ENCODE measurements at places on chromosomes 12 and 14.

- DNase-seq = no peak
Measured at GRCh38 chr12:93019975-93020630, 91.0 kb upstream of the EEA1 start.

GRCh38 chr12:124913474-124914391 is 717 bp downstream of the UBC start:
- DNase-seq = peak; percentile 87

DNA sequence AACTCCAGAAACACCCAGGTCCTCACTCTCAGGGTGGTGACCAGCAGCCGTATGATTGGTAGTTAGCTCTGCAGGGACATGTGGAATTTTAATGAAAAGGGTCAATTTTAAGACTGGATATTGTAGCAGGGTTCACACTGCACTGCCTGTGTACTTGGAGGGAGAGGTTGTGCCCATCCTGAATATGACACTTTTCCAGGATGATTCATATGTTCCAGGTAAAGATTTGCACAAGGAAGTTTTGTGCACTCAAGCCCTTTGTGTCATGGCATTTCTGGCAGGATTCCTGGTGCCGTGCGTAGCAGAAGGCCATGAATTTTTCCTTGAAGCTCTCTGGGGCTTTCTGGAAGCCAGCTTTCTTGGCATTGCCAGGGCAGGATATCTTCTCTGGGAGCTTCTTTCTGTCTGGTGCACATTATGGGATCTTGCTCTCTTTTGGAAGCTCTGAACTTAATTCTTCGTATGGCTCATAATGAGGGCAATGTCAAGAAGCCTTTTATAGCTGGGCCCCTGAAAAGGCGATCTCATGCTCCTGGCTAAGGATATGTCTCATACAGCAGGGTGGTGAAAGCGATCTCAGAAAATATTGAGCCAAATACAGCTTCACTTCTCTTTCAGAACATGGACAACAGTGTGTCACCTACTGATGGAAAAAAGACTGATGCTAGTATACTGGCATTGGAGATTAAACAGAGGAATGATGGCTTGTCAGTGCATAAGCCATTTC is 1133.9 kb downstream of the AACS start:
- no peak for DNase-seq

- no peak for DNase-seq
Measured at GRCh38 chr14:28782301-28782700, 15.7 kb downstream of the FOXG1 start.

GRCh38 chr12:5064913-5065490 is 21.3 kb downstream of the KCNA5 start:
- no peak for DNase-seq

- no peak for DNase-seq
Measured at GRCh38 chr12:39123580-39124253, 218.3 kb upstream of the CPNE8 start.
